ENCODE measurements at places on chromosomes 2 and 18. TPM values are rescaled to one million over a fixed set of nuclear protein-coding genes. Genes with fewer than 3 reads are reported as not detected.

MAPK4 gene
- 68.9 TPM for total RNA-seq

TUBB8B gene
- total RNA-seq = not detected

HOXD3 gene
- 0.12 TPM for total RNA-seq

CCDC121 gene
- 4.2 TPM for total RNA-seq

CFC1 gene
- 48.4 TPM for total RNA-seq

SPDYA gene
- total RNA-seq = 1.4 TPM

UGT1A3 gene
- total RNA-seq = not detected

CXCR4 gene
- total RNA-seq = 2.4 TPM

LINC00305 gene
- 0.21 TPM for total RNA-seq

FEV gene
- total RNA-seq = not detected

SPP2 gene
- not detected for total RNA-seq

KIAA2012 gene
- total RNA-seq = not detected

C2orf66 gene
- total RNA-seq = not detected

ST6GAL2 gene
- 1.2 TPM for total RNA-seq

MZT2B gene
- total RNA-seq = 253 TPM

AKAIN1 gene
- not detected for total RNA-seq

ROCK2 gene
- 12.9 TPM for total RNA-seq

SERPINB12 gene
- total RNA-seq = not detected

TEX44 gene
- total RNA-seq = not detected

CRYGD gene
- not detected for total RNA-seq

LOXHD1 gene
- 0.21 TPM for total RNA-seq

MOCOS gene
- 0.85 TPM for total RNA-seq

SAG gene
- total RNA-seq = not detected

NYAP2 gene
- total RNA-seq = not detected

DCDC2C gene
- not detected for total RNA-seq

CNTNAP5 gene
- 0.03 TPM for total RNA-seq

SIX3 gene
- total RNA-seq = not detected

RALBP1 gene
- 52.1 TPM for total RNA-seq

C1GALT1C1L gene
- total RNA-seq = not detected

SCYGR8 gene
- not detected for total RNA-seq

CXCR2 gene
- 0.09 TPM for total RNA-seq

ST8SIA3 gene
- 0.07 TPM for total RNA-seq

LYG1 gene
- 1.6 TPM for total RNA-seq

CGREF1 gene
- total RNA-seq = 1.8 TPM

KCNE4 gene
- total RNA-seq = 0.21 TPM

EGR4 gene
- 0.06 TPM for total RNA-seq

AQP12A gene
- total RNA-seq = not detected

COL4A4 gene
- 0.14 TPM for total RNA-seq

FOSL2 gene
- total RNA-seq = 2.9 TPM
